Activated T-cell treated with anti-CD3 and anti-CD28 coated beads for 48 hours (primary cell): ENCODE measurements at places on chromosomes 1 and 21.

DNA sequence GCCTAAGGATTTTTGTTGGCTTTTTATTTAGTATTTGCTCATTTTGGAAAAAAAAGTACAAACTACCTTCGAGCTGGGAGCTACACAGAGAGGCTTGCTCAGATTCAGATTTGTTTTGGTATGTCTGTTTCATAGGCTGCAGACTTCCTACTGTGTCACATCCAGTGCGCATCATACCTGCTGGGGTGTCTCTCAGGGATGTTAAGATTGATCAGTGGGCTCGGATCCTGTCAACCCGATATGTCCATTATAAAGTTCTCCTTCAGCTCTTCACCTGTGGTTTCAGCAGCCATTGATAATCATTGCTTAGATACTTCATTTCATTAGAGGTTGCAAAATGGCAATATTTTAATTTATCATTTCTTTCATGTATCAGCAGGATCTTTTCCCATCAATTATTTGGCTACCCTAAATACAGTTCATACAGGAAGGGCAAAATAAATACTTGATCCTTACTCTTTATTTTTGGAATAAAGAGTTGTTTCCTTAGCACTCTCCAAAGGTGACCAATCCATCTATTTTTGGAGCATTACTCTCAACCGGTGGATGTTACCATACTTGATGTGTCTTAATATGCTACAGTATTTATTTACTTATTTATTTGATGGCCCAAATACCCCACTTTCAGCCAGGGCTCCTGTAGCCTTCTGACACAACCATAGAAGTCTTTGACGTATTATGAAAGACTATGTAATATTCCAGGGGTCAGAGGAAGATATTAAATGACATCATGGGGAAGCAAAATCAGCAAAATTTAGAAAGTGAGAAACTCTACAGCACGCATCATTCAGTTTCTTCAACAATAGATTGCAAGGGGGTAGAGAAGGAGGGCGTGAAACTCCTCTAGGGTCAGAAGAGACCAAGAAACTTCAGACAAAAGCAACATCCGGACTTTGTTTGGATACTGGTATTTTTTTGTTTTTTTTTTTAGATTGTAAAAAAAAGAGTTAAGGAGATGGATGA, 55.3 kb upstream of the HNRNPU start:
- DNase-seq: no peak

DNA sequence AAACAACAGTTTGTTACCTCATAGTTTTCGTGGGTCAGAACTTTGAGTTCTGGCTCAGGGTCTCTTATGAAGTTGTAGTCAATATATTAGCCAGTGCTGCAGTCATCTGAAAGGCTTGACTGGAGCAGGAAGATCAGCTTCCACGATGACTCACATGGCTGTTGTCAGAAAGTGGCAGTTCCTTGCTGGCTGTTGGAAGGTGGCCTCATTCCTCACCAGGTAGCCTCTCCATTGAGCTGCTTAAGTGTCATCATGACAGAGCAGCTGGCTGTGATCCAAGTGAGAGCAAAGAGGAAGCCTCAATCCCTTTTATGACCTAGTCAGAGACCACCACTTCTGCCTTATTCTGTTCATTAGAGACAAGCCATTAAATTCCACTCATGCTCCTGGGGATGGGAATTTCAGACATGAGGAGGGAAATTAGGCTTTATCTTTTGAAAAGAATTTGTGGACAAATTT, 5.6 kb downstream of the OSBPL9 start:
- no peak for DNase-seq

DNA sequence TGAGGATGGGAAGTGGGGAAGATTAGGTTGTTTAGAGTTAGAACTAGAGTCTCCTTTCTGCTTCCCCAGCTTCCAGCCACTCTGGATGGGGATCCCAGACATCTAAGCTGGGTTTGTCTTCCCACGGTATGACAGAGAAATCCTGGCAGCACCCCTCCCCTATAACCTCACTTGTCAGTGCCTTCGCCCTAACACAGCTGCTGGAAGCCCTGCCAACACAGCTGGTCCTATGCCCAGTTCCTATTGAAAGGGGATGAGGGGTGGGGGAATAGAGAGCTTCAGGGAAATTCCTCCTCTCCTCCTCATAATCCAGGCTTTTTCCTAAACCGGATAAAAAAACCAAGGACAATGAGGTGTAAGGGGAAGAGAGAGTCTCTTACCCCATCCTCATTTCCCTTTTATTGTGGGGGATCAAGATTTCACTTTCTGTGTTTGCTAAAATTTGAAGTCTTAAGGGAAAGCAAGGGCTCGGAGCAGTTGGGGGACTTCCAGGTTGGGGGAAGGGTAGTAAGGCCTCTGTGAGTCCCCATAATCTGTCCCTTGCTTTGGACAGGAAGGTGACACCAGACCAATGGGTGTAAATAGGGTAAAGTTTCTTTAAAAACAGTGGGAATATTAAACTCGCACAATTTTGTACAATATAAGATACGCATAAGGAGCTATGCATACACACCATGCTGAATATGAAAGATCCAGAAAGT, 590 bp downstream of the TMOD4 start:
- no peak for DNase-seq

DNA sequence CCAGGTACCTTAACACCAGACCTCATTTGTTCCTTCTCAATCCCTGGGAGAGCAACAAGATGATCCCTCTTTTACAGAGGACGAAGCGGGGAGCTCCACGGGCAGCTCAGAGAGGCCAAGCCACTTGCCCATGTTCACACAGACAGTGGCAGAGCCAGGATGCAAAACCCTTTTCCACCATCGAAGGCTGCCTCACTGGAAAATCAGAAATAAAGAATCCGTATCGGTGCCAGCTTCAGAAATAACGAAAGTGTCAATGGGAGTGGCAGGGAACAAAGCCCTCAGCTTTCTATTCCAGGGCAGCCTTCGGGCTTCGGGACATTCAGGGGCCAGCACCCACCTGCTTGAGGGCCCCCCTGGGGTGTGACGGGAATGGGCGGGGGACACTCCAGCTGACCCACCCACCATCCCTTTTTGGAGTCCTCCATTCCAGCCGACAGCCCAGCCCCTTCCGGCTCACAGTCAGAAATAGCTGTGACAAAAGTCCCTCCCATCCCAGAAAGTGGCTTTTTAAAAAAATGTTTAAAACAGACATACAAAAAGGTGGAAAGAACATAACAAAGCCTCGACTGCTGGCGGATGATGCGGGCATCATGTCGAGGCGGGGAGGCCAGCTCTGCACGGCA, 6.0 kb downstream of the IFFO2 start:
- DNase-seq: no peak

- DNase-seq: no peak
Observed at GRCh38 chr1:30728832-30729638, 5.7 kb upstream of the MATN1 start.

DNA sequence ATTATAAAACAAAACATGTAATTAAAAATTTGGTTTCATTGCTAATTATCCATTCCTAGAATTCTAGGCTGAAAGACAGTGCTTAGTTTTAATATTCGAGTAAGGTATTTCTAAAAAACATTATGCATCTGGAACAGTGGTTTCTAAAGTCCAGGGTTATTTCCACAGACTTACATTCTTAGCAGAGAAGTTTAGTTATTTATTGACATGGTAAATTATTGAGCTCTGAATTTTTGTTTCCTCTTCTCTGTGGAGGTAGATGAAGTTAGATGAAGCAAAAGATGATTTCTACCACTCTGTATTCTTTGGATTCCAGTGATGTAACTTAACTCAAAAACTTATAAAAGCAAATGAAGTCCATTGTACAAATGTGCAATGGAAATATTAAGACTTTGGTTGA, 709.4 kb downstream of the MRPL39 start:
- DNase-seq: no peak

GRCh38 chr1:106080608-106081325, 975.7 kb upstream of the PRMT6 start:
- no peak for DNase-seq

DNA sequence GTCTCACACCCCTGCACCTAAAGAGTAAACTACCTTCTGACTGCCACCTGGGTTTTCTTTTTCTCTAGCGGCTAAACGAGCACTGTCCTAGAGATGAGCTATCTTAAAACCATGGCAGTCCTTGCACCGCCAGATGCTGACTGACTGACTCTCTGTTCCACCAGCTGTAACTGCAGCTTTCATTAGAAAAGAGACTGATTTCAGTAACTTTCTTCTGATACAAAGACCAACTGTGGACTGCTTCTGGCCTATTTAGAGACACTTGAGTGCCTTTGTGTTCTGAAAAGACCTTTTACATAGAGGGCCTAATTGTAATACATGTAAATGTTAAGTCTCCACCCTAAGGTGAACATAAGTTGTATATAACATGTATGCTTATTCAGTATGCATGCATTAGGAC, 152.5 kb downstream of the DISC1 start:
- DNase-seq: no peak

GRCh38 chr1:36497207-36497606, 14.5 kb upstream of the CSF3R start:
- no peak for DNase-seq

DNA sequence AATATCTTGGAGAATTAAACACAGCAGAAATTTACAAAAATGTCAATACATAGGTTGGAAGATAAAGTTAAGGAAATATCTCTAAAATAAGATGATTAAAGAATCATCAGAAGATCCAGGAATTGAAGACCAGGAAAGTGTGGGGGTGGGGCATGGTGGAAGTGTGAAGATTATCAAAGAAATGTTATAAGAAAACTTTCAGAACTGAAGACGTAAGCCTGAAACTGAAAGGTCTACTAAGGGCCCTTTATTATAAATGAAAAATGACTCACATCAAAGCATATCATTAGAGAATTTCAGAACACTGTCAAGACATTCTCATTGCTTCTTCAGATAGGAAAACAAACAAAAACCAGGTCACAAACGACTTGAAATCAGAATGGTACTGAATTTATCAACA, 92.4 kb upstream of the DPT start:
- peak; percentile 8 for DNase-seq

GRCh38 chr21:16502273-16502672, 772.5 kb downstream of the USP25 start:
- DNase-seq: no peak

DNA sequence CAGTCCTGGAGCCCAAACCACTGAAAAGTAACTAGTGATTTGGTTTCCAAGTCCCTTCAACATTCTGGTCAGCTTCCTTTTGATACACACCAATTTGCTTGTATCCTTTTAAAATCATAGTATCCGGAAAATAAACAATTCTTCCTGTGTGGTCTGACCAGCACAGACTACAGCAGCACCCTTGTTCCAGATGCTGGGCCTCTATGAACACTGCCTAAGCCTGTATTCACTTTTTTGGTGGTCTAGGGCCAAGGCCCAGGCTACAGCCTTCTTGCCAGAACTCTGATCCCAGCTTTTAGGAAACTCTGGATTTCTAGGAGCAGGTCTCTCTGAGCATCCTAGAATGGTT, 801 bp upstream of the DDAH1 start:
- no peak for DNase-seq

- no peak for DNase-seq
Observed at GRCh38 chr1:28139025-28139712, 37.3 kb downstream of the PTAFR start.

DNA sequence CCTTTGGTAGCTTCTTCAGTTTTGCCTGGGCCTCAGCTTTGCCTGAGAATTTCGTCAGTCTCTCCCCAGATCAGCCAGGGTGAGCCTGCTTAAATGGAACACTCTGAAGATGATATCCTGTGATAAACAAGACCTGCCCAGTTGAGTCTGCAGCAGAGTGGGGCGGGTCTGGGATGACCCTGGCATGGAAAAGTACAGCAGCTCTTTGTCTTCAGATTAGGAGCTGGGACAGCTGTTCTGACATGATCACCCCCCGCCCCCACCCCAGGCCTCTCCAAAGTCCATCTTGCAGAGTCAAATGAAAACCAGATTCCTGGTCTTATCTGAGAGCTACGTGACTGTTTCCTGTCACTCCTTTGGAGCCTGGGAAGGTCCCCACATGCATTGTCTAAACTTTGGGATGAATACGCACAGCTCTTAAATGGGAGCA, 2.2 kb upstream of the TMEM51 start:
- no peak for DNase-seq

- no peak for DNase-seq
Observed at GRCh38 chr1:118563981-118564951, 379.2 kb upstream of the SPAG17 start.

DNA sequence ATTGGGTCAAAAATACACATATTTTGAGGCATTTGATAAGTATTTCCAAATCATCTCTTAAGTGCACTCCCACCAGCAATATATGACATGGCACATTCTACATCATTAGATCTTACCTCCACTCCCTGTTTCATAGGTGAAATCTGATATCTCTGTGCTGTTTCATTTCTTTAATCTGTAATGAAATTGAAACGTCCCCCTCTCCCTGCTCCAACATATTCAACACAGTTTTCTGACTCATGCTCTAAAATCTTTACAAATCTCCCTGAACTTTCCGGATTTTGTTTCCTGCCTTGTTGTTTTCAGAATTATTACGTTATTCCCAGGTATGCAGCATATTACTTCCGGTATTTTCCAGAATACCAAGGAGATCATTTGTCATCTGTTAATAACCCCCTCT, 66.1 kb upstream of the AKT3 start:
- DNase-seq: no peak

GRCh38 chr1:95701450-95702173, 467.6 kb downstream of the RWDD3 start:
- no peak for DNase-seq

GRCh38 chr1:62722796-62723195, 34.6 kb upstream of the DOCK7 start:
- DNase-seq: no peak

DNA sequence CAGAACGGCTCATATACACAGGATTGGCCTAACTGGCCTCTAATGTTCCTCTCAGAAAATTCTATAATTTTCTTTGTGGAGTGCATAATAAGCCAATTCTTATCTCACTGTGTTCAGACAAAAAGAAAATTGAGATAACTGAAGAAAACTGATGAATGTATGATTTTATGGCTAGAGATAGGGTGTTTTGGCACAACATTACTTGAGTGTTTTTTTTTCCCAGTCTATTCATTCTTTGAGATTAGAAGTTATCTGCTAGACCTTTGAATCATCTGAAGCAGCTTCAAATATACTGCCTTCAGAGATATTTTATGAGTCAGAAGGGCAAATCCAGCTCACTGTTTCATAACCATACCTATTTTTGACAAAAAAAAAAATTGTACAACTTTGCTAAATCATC, 85.6 kb downstream of the VAV3 start:
- DNase-seq: no peak

GRCh38 chr1:180451504-180451903, 50.9 kb downstream of the ACBD6 start:
- no peak for DNase-seq

- DNase-seq: no peak
Observed at GRCh38 chr1:65952696-65953095, 160.0 kb downstream of the PDE4B start.

DNA sequence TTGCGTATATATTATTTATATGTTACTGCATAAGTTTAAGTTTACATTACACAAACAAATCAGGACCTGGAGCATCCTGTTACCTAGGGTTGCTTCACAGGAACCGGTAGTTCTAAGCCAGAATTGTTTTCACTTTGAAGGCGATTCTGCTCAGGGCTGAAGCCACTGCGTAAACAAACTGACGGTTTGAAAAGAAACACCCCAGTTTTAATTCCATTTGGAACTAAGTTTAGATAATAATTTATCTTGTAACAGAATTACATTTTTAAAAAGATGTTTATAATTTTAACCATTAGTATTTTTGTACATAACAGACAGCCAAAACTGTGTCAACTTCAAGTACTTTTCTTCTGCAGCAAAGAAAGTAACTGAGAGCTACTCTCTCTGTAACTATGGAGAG, 282.1 kb upstream of the LYPLAL1 start:
- DNase-seq: no peak
